Right ventricle myocardium superior (tissue), 1 donor: ENCODE measurements at places on chromosomes 12 and 14.

DNA sequence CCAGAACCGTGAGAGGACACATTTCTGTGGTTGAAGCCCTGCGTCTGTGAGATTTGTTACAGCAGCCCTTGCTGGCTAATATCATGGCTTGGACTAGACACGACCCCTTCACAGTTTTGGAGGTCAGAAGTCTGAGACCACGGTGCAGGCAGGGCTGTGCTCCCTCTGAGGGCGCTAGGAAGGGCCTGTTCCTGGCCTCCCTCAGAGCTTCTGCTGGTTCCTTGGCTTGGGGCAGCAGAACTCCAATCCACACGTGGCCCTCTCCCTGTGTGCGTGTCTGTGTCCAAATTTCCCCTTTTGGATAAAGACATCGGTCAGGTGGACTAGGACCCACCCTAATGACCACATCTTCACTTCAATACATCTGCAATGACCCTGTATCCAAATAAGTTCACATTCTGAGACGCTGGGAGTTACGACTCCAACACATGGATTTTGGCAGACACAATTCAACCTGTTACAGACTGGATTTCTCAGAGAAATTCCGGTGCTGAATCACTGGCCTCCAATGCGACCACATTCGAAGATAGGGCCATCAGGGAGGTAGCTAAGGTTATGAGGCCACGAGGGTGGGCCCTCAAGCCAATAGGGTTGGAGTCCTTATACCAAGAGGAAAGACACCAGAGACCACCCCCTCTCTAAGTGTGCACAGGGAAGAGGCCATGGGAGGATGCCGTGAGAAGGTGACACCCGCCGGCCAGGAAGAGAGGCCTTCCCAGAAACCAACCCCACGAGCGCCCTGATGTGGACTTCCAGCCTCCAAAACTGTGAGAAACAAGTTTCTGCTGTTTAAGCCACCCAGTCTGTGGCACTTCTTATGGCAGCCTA is 43.6 kb upstream of the PPP2R5C start:
- DNase-seq = no peak

GRCh38 chr12:4210183-4210582 is 63.4 kb upstream of the CCND2 start:
- DNase-seq = no peak

- DNase-seq = no peak
Observed at GRCh38 chr12:5257763-5258495, 174.0 kb upstream of the NTF3 start.

GRCh38 chr12:59579631-59580030 is 16.2 kb upstream of the SLC16A7 start:
- no peak for DNase-seq

DNA sequence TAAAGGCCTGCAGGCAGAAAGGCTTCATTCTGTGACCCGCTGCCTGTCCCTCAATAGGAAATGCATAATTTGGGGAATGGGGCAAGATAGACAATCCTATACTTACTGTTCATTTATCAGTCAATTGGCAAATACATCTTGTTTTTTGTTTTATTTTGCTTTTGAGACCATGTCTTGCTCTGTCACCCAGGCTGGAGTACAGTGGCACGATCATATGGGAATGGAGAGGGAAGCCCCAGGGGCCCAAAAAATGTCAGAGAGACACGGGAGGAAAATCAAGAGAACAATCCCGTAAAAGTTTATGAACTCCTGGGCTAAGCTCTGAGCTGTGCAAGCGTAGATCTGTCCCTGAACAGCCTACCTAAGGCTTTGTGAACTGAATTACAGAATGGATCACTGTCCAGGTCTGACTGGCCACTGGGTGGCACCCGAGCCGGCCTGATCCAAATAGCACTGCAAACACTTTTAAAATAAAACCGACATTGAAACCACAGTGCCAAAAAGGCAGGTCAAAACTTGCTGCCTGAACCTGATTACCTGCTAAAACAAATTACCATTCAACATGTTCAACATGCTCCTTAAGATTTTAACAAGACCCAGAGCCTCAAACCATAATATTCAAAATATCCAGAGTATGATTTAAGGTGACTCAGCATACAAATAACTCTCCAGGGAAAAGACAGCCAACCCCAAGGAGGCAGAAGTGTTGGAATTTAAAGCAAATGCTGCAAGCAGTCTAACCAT is 11.8 kb downstream of the COPS7A start:
- peak; percentile 85 for DNase-seq

GRCh38 chr12:71134405-71134804 is 23.4 kb downstream of the TSPAN8 start:
- DNase-seq = no peak
